ENCODE measurements at places on chromosomes 16 and 17.

DNA sequence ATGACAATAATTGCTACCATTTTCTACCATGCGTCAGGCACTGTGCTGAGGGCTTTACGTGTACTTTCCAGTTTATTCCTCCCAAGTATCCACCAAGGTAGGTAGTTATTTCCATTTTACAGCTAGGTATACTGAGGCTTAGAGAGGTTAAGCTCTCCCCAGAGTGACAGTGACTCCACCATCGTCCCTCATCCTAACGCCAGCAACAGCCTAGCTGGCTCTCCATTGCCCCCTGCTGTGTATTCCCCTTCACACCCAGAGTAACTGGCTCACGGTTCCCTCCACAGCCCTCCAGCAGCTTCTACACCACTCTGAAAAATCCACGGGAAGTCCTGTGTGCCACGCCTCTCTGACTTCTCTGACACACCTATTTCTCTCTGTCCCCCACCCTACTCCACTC, 7.1 kb upstream of the ASGR1 start:
- no peak for DNase-seq

DNA sequence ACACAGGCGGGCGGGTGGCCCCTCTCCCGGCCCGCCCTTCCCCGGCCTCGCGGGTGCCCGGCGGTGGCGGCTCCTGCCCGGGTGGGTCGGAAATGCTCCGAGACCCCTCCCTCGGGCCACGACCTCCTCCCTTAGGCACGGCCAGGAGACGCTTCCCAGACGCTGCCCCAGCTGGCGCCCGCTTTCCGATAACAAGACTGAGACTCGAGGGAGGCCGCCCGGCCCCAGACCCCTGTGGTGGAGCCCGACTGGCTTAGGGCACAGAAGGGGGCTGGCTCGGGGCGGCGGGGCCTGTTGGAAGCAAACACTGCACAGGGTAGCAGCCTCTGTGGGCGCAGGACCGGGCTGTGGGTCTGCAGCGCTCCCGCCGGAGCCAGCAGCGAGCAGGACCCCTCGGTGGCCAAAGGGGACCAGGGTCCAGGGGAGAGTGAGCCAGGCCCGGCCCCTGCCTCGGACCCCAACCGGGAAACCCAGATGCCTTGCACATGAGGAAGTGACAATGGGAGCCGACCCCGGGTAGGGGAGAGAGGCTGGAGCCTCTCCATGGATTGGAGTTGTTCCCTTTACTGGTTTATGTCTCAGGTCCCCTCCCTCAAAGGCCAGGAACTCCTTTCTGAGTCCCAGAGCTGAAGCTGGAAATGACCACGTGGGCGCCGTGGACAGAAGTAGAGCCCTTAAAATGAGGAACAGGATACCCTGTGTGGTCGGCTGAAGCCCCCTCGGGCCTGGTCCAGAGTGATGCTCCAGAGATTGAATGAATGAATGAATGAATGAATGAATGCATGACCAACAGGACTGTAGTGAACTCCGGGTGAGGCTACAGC, 19.8 kb upstream of the ADCY7 start:
- no peak for DNase-seq

GRCh38 chr17:3843935-3844516, 2.0 kb downstream of the NCBP3 start:
- DNase-seq, result no peak

GRCh38 chr17:43834106-43834505, 1.2 kb upstream of the MPP3 start:
- no peak for DNase-seq

- no peak for DNase-seq
Measured at GRCh38 chr17:50177983-50178834, 12.4 kb downstream of the SGCA start.

- DNase-seq, result peak; percentile 98
Measured at GRCh38 chr16:87492721-87493607, at the start of gene ZCCHC14. TSS of gene ZCCHC14 (minus strand) at chr16:87493024. CDS start at chr16:87492238, 786 bp downstream.

- no peak for DNase-seq
Measured at GRCh38 chr17:2893422-2893914, 97.2 kb downstream of the RAP1GAP2 start.

- peak; percentile 76 for DNase-seq
Measured at GRCh38 chr17:64505340-64506200, 519 bp downstream of the DDX5 start.

DNA sequence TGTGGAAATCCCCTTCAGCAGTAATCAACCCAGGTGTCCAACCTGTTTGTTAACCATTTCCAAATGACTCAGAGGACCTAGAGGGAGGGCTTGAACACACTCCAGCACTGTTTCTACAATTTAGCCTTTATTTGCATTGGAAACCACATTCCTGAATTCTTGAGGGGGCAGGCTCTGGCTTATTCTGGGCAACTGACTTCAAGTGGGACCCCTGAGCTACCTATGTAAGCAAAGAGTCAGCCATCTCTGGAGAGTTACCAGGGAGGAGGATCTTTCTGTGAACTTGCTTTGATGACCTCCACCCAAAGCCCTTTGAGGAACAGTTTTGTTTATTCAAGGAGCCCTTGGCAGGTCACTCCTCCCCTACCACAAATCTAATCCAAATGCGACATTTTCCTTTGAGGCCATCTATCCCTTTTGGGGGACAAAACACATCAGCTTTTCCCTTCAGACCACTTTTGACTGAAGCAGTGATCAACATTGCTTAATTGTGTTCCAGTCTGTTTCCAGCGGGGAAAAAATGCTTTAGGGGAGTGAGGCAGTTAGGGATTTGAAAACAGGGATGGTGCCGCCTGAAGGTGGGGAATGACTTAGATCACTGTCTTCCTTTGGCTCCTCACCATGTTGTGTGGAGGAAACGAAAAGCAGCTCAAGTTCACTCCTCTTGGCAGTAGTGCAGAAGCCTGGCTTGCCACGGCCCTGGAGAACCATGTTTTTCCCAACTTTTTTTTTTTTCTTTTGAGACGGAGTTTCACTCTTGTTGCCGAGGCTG, 46.2 kb downstream of the TUBD1 start:
- DNase-seq, result no peak

- DNase-seq, result no peak
Measured at GRCh38 chr17:68143425-68143824, 104.4 kb upstream of the AMZ2 start.

DNA sequence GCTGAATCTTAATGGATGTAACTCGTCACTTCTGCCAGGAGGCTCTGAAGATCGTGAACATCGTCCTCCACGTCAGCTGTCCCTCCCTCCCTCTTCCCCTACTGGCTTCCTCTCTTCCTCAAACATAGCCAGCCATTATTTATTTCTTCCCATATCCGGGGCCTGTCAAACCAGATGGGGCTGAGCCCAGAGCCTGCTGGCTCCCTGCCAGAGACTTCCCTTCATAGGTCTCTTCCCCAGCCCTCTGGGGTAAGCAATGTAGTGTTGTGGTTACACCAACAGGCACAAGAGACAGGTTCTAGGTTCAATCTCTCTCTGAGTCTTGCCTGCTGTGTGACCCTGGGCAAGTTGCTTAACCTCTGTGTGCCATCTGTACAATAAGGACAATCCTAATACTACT, 40.1 kb upstream of the ZFP90 start:
- DNase-seq, result no peak

DNA sequence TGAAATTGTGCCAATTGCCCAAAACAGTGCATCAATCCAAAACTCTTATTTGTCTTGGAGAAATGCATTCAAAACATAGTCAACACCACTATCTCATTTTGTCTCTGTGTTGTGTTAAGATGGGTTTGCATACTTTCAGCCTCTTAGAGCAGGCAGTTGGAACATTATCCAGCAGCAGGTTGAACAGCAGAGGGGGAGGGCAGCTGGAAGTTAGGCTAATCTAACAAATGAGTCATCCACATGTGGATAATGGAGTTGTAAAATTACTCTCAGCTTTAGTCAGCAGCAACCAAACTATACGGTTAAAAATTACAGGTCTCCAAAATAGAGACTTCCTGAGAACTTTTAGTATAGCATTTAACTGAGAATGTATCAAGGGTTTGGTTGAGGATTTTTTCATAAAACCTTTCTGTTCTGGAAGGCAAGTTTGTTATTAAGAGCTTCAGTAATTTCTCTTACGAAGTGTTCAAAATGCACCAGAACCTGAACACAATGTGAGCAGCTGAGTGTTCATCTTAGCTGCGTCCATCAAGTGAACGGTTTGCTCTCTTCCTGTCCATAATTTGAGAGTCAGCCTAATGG, 46.3 kb downstream of the PRKCA start:
- no peak for DNase-seq

DNA sequence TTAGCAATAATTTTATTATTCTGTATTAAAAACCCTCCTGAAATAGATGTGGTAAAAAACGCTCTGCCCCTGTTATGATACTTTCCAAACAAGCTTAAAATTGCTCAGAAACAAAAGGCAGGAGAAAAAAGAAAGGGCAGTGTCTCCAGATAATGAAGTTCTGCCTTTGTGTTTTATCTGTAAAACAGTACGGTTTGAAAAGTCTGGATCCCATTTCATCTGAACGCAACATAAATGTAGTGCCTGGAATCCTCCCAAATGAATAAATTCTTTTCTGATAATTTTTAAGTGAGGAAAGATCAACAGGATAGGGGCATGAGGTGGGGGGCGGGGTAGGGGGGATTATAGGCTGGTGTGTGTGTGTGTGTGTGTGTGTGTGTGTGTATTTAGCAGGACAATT, 87.5 kb upstream of the SOX9 start:
- DNase-seq, result no peak

DNA sequence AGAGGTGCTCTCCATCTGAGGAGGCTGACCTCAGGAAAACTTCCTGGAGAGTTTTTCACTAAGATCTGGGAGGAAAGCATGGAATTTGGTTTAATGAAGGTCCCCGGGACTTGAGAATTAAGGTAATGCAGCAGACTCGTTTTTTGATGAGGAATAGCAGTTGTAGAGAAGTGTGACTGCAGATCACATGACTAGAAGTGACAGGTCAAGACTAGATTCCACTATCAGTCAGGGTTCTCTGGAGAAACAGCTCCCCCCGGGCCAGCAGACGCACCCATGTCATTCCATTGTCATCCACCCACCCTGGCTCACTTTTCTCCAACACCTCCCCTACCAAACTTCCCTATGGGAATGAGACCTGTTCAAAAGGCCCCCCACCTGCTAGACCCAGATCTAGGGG, 1.9 kb upstream of the DHRS13 start:
- DNase-seq, result no peak

GRCh38 chr16:62253966-62254365, 217.7 kb upstream of the CDH8 start:
- no peak for DNase-seq

DNA sequence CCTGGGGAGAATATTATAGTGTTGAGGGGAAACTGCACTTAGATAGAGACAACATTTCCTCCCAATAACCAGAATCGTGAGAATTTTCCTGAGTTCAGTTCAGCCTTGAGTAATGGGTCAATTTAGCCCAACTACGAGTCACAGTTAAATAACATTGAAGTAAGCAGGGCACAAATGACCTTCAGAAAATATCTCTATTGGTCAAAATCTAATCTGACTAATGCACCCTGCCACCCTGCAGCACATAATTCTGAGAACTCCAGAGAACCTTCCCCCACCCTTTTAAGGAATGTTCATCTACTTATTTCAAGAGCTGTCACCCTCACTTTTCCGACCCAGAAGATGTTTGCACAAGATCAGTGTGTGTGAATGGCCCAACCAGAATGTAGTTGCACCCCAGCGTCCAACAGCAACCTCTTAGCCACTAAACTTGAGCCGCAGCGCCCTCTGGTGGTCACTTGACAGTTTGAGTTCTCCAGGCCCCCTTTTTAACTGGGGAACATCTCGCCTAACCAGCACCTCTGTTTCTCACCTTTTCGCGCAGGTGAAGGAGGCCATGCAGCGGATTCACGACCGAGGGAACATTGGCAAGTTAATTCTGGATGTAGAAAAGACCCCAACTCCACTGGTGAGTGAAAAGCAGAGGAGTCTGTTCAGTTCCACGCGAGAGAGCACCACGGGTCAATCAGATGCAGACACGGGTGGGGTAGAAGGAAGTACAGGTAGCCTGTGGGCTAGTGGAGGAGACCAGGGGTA, 50.9 kb upstream of the CLEC3A start:
- DNase-seq, result peak; percentile 62

DNA sequence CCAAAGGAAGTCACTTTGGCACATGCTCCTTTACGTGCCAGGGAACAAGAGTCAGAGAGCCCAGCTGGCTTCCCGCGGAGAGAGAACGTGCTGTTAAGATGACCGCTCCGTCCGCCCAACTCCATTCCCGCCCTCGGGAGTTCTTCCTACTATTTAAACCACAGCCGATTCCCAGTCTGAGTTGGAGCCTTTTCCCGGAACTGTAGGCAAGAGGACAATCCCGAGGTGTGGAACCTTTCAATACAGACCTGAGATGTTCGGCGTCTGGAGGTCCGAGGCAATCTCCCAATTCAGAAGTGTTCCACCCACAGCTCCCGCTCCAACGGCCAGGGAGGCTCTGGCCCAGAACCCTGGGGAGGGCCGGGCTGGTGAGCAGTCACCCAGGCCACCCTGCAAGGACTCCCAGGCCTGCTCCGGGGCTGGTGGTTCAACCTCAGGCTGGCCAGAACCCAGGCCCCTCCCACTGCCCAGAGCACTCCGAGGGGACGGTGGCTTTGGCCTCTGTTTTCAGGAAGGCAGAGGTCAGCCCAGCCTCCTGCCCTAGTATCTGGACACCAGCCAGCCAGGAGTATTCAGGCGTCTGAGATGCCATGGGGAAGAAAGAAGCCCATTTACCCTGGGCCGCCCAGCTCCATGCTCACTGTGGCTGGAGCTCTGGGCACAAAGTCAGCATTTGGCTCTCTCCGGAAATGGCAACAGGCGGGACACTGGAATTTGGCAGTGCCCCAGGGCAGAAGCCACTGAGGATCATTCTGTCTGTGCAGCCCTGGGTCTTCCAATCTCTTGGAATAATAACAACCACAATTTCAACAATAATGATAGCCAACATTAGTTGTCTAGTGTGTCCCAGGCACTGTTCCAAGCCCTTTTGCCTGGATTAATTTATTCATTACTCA, 21.4 kb downstream of the EMP2 start:
- no peak for DNase-seq

GRCh38 chr16:24208710-24209109, 47.4 kb upstream of the CACNG3 start:
- no peak for DNase-seq

DNA sequence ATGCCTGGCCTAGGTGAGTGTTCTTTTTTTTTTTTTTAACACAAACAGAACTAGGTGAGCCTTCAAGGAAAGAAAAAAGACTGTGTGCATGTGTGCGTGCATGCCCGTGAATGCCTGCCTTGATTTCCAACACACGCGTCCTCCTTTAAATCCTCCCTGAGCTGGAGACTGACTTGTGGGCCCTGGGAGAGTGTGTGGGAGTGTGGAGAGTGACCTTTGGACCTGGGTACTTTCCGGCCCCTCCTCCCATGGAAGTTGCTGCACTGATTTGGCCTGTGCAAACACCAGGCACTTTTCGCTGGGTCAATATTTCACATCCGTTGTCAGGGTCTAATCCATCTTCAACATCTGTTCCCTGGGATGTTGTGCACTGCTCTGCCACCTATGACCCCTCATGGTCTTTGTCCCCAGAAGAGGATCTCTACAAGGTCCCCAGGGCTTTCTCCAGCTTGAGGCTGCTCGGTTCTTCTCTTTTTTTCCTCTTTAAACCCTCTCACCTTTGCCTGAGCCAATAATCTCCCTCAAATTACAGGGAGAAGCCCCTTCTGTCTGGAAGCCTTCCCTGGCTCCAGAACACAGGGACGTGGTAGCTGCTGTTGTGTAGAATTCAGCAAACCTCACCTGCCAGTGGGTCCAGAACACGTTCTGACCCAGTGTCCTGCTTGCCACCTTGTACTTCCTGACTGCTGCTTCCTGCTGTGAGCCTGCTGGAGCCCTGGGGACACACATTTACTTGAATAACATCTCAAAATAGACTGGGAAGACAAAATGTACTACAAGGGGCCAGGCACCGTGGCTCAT, 20.8 kb upstream of the ATP5MC1 start:
- DNase-seq, result no peak
